ENCODE measurements at places on chromosomes 7 and 10.

DNA sequence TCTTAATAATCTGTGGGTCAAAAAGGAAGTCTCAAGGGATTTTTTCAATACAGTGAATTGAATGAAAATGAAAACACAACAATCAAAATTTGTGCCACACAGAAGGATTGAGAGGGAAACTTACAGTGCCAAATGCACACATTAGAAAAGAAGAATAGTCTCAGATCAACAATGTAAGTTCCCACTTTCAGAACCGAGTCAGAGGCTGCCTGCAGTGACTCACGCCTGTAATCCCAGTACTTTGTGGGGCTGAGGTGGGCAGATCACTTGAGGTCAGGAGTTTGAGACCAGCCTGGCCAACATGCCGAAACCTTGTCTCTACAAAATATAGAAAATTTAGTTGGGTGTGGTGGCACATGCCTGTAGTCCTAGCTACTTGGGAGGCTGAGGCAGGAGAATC, 12.5 kb upstream of the KEL start:
- DNase-seq: no peak

GRCh38 chr10:71638064-71638821, 81.3 kb downstream of the C10orf105 start:
- DNase-seq: no peak

GRCh38 chr7:157990226-157990880, 597.3 kb downstream of the PTPRN2 start:
- no peak for DNase-seq

GRCh38 chr10:506451-507354, 182.8 kb downstream of the DIP2C start:
- DNase-seq: no peak

DNA sequence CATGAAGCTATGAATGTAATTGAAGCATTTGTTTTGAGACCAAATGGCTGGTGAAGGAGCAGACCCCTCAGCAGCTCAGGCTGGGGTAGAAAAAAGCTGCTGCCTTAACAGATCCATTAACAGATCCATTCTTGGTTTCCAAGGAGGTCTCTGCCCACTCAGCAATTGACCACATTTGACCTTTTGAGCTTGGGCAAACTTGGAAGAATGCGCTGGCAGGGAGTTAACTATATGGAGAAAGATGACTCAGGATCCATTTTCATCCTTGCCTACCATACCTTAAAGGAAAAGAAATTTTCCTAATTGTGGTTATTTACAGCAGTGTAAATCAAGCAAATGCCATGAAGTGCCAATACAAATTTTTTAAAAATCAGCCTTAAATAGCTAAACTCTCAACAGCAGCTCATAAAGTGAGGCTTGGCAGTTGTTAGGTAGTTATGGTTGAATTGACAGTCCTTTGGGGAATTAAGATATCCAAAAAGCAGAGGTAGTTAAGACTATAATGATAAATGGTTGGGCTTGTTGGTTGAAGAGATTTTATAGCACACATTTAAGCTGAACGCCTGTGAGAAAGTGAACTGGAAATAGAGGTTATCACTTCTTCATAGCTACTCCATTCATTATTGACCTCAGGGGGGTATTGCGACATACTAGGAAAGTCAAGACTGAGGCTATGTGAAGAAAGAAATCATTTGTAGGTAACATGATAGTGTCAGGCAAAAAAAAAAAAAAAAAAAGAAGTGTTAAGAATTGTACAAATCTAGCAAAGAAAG, 83.9 kb downstream of the MKX start:
- DNase-seq: no peak

DNA sequence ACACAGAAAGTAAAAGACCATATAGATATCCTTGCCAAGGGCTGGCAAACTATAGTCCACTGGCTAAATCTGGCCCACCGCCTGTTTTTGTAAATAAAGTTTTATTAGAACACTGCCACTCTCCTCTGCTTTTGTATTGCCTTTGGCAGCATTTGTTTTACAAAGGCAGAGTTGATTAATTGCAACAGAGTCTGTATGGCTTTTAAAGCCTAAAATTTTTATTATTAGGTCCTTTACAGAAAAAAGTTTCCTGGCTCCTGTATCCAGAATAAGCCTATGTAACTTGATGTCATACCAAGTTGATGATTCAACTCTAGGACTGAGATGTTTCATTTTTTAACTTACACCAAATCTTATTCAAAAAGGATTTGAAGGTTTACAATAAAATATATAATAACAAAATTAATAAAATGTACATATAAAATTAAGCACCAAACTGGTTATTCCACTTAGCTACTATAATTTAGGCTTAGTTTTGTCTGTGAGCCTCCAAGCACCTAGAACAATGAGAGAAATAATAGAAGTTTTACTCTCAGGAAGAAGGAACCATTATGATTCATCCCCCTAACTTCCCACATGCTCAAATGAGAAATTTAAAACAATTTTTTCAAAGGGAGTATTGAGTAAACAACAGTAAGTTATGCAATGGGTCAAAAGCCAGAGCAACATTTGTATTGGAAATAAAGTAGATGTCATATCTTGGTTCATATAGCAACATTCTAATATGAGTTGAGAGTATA, 31.9 kb downstream of the CPED1 start:
- no peak for DNase-seq

DNA sequence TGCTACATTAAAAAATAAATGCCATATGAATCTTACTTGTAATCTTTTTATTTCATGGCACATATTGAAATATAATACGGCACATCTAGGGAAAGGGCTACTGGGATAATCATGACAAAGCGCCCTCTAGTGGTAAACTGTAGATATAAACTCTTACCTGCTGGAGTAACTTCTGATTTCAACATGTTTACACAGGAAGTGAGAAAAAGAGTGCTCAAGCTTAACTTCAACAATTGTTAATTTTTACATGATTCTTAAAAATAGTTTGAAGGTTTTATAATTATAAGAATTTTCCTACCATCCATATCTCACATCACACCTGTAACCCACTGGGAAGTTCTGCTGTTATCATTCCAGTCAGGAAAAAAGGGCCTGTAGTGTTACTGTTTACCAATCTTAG, 2.0 kb upstream of the HEPACAM2 start:
- DNase-seq: no peak

- DNase-seq: no peak
Measured at GRCh38 chr7:139990142-139990535, 72.6 kb downstream of the PARP12 start.

DNA sequence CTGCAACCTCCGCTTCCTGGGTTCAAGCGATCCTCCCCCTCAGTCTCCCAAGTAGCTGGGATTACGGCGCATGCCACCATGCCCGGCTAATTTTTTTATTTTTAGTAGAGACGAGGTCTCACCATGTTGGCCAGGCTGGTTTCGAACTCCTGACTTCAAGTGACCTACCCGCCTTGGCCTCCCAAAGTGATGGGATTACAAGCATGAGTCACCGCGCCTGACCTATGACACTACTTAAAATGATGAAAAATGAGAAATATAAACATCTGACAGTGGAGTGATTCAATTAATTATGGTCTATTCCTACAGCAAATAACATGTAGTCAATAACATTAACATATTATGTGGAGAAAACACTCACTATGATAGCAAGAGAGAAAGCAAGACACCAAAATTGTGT, 2.2 kb downstream of the BRAT1 start:
- no peak for DNase-seq

All from GM12891 (cell line).